ENCODE measurements at places on chromosomes 7 and 10.

DNA sequence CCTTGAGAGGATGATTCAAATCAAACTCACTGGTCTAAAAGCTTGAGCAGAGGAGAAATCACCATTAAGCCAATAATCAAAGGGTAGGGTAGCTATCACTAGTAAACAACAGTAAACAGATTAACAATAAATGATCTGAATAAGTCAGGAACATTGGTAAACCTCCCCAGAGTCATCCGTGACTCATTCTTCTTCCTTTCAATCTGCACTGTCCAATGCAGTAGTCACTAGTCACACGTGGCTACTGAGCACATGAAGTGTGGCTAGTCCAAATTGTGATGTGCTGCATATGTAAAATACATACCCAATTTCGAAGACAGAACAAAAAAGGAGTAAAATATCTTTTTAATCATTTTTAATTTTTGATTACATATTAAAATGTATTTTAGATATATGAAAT, 64.0 kb downstream of the ERCC6 start:
- DNase-seq, result no peak

DNA sequence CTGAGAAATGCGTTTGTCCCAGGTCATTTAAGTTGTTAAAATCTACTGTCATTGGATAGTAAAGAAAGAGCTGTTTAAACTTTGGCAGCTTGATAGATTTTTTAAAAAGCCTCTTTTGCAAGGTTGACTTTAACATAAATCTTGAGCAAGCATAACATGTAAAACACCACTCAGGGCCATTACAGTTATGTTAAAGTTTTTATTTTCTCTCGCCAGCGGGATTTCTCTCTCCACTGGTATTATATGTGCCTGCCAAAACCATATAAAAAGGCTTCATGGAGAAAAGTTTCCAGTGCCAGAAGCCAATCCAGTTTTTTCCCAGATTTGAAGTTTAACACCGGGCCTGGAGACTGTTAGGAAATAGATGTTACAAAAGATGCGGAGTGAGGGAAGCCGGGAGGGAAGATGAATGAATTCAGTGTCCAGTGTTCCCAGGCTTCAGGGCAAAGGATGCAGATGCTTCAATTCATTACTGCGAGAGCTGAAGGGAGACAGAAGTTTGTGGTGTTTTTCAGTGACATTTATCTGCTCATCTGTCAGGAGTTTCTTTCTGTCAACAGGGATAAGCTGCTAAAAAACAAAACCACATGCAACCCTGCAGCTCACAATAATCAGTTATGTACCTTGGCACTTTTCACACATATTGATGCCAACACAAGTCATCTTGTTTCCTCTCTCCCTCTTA, 155.5 kb downstream of the SPAG6 start:
- no peak for DNase-seq

GRCh38 chr10:6119423-6119822, 30.6 kb downstream of the RBM17 start:
- DNase-seq, result no peak

GRCh38 chr7:100546129-100546925, 7.3 kb downstream of the AGFG2 start:
- DNase-seq, result no peak

DNA sequence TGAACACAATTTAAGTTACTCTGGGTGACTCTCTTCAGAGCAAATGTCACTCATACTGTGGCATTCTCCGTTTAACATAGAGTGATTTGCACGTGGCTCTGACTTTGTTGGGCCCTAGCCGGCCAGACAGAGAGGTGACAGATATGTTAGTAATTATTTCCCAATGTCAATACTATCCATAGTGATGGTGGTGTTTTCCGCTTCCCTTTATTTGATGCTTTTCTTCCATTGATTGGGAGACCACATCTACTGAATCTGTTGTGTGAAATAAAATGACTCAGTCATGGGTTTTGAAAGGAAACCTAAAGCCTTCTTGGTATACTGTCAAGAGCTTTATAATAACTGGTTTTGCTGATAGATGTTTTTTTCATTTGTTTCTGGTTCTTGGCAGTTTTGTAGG, 7.4 kb downstream of the AVL9 start:
- no peak for DNase-seq

DNA sequence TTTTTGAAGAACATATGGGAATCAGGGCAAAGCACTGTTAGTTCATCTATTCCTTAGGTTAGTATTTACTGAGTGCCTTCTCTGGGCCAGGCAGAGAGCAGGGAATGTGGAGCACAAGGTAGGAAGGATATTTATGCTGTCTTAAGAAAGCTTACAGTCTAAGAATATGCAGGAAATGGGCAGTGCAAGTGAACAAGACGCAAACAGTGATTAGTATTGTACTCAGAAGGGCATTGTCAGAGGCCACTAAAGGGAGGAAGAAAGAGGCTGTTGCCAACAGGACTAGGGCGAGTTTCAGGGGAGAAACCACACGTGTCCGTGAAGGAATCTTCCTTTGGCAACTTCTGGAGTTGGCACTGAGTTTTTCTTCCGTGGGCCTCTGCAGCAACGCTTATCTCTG, 552.8 kb upstream of the COBL start:
- no peak for DNase-seq

- DNase-seq, result no peak
Observed at GRCh38 chr10:42242135-42242805, 396.1 kb downstream of the ZNF33B start.

- DNase-seq, result no peak
Observed at GRCh38 chr10:78865538-78865875, 203.3 kb upstream of the ZMIZ1 start.

DNA sequence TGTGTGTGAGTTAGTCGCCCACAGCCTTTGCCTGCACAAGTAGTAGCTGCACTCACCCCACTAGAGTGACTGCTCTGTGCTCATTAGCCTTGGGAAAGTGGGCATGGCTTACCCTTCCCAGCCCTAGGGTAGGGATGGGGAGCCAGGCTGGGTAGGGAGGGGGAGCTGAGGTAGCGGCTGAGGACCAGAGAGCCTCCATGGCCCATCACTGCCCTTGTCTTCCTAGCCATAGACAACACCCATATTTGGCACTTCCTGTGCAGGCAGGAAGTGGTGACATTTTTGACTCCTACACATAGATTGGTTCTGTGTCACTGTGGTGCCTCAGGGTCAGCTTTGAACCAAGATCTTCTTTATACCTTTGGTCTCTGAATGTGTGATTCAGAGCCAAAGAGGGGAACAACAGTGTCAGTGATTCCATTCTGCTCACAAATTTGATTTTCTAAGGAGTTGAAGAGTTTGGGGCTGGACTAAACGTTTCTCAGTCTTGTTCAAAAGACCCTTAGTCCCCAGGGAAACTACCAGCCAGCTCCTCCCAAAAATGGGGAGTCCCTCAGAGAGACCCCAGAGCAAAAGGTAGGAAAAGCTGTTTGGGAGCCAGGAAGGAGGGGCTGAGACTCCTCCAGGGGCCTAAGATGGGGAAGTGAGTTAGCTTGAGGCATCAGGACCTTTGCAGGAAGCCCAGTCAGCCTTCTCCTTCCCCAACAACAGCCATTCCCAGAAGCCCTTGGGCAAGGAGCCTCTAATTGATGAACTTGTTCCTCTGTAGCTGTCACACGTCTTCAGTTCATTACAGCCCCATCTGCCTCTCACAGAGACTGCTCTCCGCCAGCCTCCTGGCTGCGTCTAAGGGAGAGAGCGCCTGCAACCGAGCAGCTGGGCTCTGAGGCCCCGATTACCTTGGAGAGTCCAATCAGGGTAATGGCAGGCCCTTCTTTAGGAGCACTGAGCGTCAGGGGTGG, 135.0 kb downstream of the CDH23 start:
- DNase-seq, result no peak

DNA sequence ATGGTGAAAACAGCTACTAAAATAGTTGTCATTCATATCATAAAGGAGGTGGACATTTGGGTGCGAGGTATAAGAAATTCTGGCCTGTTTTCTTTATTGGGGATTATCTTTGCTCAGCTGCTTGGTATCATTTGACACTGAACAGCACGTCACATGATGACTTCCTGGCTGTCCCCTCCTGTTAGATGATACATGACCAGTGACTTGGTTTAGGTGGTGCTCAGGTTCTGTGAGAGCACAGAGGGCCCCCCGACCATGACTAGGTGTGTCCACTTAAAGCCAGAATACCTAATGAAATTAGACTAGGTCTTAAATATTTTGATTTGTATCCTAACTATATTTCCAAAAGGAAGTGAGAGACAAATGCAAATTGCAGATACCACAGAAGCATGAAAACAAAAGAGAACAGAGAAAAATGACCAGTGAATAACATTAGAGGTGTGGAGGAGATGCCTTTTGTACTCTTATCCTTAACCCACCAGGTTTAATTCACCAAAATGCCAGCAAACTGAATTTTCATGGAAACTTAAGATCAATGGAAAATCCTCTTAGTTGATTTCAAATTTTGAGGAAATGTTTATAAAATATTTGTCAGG, 50.6 kb upstream of the GJD4 start:
- DNase-seq, result no peak

DNA sequence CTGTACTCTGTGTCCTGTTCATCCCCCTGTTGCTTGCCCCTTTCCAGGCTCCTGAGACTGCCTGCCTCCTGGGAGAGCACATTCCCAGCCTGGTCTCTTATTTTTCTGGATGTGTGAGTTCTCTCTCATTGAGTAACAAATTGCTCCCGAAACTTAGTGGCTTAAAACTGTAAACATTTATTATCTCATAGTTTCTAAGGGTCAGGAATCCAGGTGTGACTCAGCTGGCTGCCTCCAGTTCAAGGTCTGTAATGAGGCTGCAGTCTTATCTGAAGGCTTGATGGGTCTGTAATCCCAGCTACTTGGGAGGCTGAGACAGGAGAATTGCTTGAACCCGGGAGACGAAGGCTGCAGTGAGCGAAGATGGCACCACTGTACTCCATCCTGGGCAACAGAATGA, 53.6 kb upstream of the PRR15 start:
- DNase-seq, result no peak

DNA sequence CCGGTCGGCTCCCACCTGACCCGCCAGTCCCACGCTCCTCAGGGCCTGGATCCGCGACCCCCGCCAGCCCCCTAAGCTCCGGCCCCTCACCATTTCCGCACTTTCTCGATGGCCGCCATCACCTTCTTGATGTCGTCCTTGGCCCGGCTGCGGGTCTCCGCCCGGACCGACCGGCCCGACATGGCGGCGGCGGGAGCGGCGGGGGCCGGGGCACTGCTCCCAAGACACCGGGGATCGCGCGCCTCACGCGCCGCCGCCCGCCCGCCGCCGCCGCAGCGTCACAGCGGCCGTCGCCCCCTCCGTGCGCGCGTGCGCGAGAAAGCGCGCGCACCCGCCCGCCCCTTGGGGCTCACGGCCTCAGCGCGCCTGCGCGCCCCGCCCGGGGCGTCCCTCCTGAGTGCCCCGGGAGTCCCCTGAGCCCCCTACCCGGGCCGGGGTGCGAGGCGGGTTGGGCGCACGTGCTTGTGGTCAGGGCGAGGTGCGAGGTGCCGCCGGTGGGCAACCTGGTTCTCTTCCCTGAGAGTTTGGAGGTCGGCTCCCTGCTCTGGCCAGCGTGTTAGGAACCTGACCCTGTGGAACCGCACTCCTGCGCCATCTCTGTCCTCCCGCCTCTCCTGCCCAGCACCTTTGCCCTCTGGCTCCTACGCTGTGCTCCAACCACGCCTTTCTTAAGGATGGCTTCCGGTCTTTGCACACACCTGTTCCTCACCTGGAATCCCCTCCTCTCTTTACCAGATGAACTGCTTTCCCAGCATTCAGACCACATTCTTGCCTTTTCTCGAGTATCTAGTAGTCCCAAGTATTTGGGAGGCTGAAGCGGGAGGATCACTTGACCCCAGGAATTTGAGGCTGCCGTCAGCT, at the start of gene BCL7B:
Gene BCL7B, minus strand, starts transcription at position 294 of the 861 bp plus-strand sequence. Its CDS starts 112 bp downstream, at position 182.
- peak; percentile 58 for DNase-seq

GRCh38 chr7:121020249-121020988, 31.9 kb downstream of the CPED1 start:
- DNase-seq, result no peak

DNA sequence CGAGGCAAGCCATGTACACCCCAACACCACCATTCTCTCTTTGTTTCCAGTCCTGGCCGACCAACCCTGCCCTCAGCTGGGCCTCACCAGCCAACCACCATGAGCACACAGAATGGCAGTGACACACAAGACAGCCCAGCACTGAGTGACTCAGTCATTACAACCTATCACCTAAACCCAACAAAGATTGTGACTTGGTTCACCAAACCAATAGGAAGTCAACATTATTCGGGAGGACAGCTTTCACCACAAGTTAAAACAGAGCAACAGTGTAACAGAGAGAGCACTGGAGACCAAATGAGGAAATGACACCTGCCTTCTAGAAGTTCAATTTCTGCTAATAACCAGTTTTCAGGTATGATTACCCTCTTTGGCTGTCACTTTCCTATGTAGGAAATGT, 72.1 kb downstream of the DNMBP start:
- no peak for DNase-seq

DNA sequence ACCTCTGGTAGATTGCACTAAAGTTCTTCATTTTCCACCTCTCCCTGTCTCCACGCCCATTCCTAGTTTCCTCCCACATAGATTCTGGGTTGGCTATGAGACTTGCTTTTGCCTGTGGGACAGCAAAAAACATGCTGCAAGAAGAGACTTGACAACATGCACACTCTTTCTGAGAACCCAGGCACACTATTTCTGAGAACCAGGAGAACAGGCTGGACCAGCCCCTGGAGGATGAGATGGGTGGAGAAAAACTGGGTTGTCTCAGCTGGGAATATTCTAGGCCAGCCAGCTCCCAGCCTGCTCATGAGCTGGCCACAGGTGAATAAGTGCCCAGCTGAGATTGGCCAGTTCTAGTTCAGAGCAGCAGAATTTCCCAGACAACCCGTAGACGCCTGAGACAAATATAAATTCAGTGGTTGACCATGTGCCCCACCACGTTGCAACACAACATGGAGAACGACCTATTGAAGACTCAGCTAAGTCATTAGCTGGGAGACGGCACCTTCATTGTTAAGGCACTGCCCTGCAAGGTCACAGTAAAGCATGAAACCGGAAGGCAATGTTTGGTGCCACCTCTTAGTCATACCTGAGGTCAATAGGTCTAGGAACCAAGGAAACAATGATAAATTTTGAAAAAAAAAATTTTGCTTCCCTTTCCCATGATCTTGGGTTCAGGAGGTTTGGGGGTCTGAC, 92.7 kb upstream of the AKR1E2 start:
- DNase-seq, result no peak

DNA sequence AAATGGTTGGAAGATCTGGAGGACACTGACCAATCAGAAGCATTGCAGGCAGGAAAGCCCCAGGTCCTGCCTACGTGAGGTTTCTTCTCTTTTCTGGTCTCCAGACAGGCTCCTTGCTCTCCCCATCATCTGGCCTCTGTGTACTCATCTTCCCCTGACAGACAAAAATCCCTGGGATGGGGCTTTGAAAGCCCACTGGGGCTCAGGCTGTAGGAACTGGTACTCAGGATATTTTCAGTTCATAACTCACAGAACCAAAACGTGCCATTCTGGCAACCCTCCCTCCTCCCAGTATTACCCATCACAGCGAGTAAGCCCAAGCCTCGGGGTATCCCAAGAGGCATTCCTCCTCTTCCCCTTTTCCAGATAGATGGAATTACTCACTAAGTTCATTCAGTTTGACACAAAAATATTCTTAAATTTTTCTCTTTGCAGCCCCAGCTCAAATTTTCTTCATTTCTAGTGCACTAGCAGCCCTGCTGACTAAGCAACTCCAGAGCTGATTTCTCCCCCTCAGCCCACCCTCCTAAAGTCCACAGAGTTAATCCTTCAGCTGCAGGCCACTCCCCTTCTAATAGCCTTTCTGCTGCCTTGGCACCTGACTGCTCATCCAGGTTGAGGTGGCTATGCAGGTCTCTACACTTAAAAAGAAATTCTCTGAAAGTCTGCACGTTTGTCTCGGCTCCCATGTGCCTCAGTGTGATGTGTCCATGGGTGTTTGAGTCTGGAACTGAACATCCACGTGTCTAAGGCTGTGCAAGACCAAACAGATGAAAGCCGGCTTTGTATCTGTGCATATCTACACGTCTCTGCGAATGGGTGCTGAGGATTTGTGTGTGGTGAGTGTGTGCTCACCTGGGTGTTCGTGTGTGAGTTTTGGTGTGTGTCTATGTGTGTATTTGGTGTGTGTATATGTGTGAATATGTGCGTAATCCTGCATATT, 331.4 kb downstream of the CCSER2 start:
- DNase-seq, result no peak

Measured in NCI-H2107 (cell line).